ENCODE measurements at places on chromosomes 4 and X. TPM values are rescaled to one million over a fixed set of nuclear protein-coding genes. Genes with fewer than 3 reads are reported as not detected.
A peak's percentile ranks its signal among the peaks of the same experiment; 100 is the strongest.

DNA sequence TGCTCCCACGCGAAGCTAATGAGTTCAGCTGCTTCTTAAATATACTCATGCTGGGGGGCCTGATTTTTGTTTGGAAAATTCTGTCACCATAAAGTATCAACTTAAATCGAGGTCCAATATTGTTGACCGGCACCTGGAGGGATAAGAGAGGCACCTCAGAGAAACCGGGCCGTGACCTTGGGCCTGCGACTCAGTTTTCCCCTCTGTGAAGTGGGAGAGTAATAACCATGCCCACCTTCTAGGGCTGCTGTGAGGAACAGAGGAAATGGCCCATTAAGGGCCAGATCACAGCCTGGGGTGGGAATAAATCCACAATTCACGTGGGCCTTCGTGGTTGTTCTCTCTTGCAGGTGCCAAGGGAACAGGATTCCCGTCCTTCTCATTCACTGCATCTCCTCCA, 39.4 kb downstream of the ZBTB49 start:
- DNase-seq, result no peak

GRCh38 chrX:106220177-106220576, 52.1 kb downstream of the PWWP3B start:
- DNase-seq, result no peak

DNA sequence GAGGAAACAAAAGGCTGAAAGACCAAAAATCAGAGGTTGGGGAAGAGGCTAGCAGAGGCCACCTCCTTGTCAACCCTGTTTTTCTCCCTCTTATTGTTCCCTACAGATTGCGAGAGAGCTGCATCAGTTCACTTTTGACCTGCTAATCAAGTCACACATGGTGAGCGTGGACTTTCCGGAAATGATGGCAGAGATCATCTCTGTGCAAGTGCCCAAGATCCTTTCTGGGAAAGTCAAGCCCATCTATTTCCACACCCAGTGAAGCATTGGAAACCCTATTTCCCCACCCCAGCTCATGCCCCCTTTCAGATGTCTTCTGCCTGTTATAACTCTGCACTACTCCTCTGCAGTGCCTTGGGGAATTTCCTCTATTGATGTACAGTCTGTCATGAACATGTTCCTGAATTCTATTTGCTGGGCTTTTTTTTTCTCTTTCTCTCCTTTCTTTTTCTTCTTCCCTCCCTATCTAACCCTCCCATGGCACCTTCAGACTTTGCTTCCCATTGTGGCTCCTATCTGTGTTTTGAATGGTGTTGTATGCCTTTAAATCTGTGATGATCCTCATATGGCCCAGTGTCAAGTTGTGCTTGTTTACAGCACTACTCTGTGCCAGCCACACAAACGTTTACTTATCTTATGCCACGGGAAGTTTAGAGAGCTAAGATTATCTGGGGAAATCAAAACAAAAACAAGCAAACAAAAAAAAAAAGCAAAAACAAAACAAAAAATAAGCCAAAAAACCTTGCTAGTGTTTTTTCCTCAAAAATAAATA, 179.9 kb downstream of the AR start:
- no peak for DNase-seq

DNA sequence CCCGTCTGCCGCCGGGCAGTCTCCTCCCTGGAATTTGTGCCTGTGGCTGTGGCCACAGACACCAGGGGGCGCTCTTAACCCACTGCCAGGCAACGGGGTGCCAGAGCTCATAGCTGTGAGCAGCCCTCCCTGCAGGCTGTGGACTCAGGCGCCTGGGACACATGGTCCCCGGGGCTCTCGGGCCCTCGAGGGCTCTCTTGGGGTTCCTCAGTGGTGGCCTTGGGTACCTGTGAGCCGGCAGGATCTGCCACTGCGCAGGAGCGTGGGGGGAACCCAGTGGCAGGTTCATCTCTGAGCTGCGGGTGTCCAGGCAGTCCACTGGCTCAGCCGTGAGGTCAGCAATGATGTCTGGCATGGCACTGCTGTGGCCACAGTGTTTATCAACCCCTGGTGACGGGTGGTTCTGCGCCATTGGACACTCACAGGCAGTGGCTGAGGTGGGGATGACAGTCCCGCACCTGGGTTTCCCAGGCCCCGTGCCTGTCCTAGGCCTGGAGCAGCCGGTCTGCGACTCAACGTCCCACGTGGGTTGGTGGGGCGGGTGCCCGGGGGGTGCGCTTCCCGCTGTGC, 37.2 kb downstream of the PCGF3 start:
- peak; percentile 66 for DNase-seq

- peak; percentile 1 for DNase-seq
Measured at GRCh38 chr4:3251691-3252479, 2.9 kb downstream of the MSANTD1 start.

- no peak for DNase-seq
Measured at GRCh38 chr4:39066371-39066770, 4.3 kb downstream of the KLHL5 start.

DNA sequence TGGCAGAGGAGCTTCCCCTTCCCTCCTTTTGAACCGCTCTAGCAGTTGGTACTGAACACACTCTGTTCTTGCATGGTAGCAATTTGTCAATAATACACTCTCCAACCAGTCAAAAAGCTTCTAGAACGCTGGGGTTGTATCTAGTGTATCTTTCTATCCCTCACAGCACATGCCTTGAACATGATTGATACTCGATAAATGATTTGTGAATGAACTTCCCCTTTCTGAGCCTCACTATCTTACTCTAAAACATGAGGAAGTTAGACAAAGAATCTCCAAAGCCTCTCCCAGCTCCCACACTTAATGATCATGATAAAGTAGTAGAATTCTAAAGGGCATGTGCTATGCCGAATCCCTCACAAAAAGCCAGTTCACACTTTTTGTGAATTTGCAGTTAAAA, 64.4 kb downstream of the DLG3 start:
- no peak for DNase-seq

- DNase-seq, result no peak
Measured at GRCh38 chrX:19403696-19404095, 60.0 kb downstream of the PDHA1 start.

DNA sequence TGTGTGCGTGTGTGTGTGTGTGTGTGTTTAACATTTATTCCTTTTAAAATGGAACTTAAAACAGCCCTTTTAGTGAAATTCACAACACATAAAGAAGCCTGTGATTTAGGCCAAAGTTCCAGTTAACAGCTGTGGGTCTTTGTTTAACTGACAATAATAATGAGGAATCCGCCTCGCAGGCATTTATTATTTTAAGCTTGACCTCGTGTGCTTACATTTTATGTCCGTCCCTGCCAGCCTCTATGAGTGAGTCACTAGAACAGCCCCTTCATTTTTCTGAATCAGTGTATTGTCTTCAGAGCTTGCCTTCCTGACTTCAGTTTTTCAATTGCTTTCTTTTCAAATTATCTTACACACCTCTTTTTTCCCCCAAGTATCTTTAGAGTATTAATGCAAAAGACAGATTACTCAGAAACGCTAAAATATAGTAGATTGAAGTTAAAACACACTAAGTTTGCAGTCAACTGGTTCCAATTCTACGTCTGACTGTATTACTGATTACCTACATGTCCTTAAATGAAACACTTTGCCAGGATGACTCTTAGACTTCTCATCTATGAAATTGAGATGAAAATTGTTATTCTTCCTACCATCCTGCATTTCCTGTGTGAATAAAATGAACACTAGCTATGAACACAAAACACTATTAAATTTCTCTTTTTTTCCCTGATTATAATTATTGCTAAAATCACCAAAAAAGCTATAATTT, 319.6 kb upstream of the HS3ST1 start:
- DNase-seq, result peak; percentile 11

DNA sequence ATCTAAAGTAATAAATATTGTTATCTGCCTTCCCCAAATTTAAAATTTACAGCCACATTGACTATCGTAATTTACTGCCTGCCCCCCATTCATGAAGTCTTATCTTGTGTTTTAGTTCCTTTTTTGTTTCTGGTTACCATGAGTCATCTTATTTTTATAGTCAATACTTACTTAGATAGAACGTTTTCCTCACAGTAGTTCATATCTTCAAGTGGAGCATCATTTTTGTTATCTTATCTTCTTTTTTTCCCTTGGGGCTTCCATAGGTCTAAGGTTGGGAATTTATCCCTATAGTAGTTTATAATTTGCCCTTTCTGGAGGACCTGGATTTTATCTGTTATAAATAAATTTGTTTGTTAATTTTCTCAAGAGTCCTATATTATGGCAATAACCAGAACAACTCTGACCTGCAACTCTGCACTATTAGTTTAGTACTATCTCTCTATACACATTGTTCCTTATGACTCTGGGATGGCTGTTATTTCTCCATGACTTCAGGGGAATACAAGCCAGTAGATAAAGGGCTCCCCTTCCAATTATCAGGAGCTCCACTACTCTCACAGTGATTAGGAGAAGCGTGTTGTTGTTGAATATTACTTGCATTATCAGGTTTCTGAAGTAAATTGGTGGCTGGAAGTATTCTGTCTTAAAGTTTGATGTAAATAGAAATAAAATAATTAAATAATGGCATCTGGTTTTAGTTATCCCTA, 330.6 kb downstream of the GALNTL6 start:
- no peak for DNase-seq

DNA sequence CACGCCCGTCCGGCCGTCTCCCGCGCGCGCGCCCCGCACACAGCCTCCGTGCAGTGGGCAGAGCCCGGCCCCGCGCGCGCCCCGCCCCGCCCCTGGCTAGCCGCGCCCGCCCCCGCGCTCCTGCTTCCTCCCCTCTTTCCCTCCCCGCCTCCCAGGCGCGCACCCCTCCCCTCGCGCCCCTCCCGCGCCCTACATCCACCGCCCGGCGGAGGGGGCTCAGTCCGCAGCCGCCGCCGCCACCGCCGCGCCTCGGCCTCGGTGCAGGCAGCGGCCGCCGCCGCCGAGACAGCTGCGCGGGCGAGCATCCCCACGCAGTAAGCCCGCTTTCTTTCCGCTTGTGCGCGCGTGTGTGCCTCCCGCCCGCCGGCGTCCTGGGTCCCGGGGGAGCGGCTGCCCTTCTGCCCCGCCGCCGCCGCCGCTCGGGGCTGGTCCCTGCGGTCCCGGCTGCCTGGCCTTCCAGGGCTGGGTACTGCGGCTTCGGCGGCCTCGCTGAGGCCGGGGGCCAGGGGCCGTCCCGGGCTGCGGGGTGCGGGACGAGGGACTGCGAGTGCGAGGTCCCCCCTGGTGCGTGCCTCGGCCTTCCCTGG, at the start of gene FHL1:
Gene FHL1 (plus strand): TSS at position 219 of the 587 bp plus-strand sequence.
- peak; percentile 42 for DNase-seq

DNA sequence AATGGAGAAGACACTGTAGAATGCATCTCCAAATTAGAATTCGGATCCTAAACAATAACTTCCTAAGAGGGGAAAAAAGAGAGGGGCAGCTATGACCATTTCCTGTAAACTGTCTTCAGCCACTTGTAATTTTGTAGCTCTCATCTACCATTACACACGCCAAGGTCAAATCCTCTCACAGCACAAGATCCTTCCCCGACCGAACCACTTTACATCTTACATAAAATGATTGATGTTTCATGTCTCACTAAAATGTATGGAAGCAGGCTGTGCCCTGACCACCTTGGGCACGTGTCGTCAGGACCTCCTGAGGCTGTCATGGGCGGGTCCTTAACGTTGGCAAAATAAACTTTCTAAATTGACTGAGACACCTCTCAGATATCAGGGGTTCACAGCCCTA, 24.1 kb upstream of the PBDC1 start:
- DNase-seq, result peak; percentile 60

DNA sequence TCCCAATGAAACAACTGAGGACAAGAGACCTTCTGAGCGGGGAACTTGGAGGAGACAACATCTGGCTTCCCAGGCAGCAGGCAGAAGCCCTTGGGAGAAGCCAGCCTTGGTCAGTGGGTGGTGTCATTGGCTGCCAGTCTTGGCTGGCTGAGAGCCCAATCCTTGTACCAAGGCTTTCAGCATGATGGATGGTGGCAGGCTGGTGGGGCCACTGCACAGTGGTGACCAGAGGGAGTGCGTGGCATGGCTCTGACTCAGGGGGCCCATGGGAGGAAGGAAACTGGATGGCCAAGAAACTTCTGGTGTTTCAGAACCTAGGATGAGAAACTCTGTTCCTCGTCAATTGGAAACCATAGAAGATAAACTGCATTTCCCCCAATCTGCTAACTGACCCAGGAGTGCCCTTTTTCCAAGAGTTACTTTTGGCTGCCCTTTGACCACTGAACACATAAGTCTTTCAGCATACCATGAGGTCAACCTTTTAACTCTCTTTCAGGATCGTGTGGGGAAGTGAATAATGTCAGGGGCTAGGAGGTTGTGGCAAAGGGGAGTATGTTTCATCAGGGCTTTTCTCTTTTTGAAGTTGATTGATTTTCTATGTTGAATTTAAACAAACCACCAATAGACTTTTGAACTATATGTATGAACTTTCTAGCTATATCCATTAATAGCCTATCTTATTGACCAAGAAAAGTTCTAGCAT, 60.9 kb downstream of the SOWAHB start:
- DNase-seq, result no peak

DNA sequence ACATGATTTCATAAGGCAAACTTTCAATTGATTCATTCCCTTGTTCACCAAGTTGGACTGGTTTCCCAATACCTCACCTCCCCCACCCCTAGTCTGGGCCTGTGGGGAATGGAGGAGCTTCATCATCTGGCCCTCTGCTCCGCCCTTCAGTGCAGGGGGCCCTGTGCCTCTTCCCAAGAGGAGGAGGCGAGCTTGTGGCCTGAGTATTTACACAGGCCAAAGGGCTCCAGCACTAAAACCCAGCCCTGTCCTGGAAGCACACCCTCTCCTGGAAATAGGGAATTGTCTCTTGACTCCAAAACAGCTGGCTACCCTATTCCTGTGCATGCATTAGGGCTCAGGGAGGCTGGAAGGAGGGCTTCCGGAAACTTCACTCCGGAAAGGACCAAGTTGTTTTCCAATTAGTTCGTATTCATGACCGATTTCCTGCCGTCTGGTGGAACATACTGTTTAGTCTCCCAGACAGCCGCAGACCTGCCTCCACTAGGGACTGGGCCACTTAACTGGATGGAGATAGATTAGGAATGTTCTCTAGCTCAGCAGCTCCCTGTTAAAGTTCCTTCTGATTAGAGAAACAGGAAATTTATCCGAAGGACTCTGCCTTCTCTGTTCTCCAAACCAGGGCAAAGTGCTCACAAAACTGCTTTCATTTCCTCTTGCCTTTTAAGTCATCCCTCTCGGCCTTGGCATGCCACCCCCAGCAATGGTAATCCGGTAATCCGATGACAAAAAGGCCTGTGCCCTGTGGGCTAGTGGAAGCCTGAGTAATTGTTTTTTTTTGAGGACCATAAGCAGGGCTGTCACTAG, 5.8 kb downstream of the SRPX2 start:
- peak; percentile 75 for DNase-seq

DNA sequence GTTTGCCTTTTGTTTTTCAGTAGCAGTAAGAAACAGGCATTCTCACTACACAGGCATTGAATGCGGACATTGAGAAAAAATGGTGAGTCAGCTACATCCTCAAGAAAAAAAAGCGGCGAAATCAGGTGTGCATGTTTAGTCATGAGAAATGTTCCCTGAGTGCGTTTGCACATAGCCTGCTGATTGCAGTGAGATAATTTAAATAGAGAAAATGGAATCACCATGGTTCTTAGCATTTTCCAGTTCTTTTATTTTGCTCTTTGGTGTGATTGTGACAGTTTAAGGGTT, 54.1 kb upstream of the CLDN34 start:
- DNase-seq, result no peak

- no peak for DNase-seq
Measured at GRCh38 chr4:76579596-76580375, 144.8 kb downstream of the SHROOM3 start.

Gene MAOB
- 0.74 TPM for polyA plus RNA-seq

Gene G3BP2
- polyA plus RNA-seq, result 153 TPM

Gene TREX2
- polyA plus RNA-seq, result 0.33 TPM

Gene SMPX
- polyA plus RNA-seq, result 262 TPM

Gene EREG
- 0.18 TPM for polyA plus RNA-seq

Gene FTSJ1
- polyA plus RNA-seq, result 29.5 TPM

Gene CPLX1
- 0.24 TPM for polyA plus RNA-seq

Gene ADH1C
- polyA plus RNA-seq, result 6.1 TPM
